ENCODE measurements at places on chromosomes 6 and 20.

DNA sequence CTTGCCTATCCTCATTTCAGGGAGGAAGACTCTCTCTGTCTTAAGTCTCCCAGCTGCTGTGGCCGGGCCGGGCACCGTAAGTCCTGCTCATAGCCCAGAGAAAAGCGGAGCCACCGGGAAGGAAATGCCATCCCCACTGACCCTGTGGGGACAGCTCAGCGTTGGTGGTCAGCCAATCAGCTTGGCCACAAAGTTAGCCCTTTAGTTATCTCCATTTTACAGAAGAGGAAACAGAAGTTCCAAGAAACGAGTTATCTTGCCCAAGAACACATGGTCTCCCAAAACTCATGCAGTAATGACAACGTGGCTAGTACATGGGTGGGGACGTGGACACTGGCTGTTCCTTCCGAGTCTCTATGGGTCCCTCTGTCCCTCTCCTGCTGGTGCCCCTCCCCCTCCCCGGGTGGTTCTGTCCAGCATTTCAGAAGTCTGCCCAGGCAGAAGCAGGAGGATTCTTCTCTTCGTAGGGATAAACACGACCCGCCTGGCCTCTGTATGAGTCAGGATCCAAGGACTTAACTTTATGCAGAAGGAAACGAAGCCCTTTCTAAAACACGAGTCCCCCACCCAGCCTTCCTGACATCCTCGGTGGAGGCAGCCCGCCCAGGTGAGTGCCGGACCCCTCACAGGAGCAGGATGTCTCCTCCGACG, 273.8 kb downstream of the CDH4 start:
- DNase-seq, result no peak

GRCh38 chr20:53059848-53060247, 87.7 kb downstream of the TSHZ2 start:
- no peak for DNase-seq

- DNase-seq, result no peak
Measured at GRCh38 chr20:2246069-2246491, 49.7 kb upstream of the TGM3 start.

DNA sequence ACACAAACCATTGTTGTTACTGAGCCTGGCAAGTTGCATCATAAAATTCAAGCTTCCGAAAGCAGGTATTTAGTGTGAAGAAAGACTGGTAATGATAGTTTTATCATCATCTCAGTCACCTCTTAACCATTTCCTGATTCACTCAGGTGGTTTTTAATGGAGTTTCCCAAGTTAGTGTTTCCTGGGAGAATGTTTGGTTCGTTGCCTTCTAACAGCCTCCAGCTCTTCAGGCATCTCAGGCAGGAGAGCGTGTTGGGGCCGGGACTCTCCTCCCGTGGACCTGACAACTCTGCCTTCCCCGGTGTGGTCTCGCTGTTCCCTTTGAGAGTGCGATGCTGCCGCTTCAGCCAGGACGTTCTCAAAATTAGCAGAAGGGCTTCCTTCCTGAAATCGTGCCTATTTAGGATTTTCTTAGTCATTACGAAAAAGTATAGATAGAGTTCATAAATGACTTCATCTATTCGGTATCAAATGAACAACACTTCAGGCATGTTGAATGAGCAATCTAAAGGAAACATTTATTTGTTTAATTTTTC, 105.0 kb upstream of the QKI start:
- DNase-seq, result no peak

DNA sequence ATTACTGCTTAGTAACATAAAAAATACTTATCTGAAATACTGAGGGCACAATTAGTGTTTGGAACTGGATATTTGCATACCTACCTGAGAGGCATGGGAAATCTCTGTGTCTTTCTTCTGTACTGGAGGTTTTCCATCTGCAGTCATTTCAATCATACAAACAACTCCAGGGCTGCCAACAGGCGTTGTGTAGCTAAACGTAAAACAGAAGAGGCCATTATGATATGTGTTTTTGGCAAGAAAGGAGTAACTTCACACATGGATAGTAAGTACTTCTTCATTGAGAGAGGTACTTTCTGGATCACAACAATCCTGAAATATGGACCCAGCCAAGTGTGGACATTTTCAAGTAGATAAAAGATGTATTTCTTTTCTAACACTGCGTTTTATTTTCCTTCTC, 363.4 kb downstream of the PHF3 start:
- no peak for DNase-seq

DNA sequence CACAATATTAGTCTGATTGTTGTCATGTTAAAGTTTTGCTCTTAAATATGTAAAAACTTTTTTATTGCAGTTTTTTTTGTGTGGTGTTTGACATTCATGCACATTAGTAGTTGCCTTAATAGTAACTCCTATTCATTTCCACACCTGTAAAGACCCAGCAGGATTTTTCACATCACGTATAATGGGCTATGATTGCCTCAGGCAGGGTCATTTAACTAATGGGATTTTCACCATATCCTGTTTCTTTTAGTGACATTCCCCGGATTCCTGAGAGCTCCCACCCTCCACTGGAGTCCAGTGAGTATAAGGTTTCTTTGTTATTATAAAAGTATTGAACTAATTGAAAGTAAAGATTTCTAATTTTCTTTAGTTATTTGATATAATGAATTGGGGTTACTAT, 359.2 kb downstream of the RIMS1 start:
- no peak for DNase-seq

GRCh38 chr6:144939921-144940320, 654.8 kb downstream of the UTRN start:
- no peak for DNase-seq

DNA sequence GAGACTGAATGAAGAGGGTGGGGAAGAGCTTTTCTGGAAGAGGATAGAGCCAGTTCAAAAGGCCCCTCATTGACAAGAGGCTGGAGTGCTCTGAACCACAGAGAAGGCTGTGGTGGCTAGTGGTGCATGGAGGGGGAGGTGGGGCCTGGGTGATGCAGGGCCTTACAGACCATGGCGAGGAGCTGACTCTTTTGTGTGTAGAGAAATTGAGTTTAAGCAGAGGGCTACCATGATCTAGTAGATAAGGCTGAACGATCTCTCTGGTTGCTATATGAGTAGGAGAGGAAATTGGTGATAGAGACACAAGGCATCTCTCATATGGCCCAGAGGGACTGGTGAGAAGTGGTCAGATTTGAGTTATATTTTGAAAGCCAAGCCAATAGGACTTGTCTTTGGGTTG, 137.6 kb downstream of the UST start:
- DNase-seq, result no peak
